ENCODE measurements at places on chromosomes 2 and 18.

DNA sequence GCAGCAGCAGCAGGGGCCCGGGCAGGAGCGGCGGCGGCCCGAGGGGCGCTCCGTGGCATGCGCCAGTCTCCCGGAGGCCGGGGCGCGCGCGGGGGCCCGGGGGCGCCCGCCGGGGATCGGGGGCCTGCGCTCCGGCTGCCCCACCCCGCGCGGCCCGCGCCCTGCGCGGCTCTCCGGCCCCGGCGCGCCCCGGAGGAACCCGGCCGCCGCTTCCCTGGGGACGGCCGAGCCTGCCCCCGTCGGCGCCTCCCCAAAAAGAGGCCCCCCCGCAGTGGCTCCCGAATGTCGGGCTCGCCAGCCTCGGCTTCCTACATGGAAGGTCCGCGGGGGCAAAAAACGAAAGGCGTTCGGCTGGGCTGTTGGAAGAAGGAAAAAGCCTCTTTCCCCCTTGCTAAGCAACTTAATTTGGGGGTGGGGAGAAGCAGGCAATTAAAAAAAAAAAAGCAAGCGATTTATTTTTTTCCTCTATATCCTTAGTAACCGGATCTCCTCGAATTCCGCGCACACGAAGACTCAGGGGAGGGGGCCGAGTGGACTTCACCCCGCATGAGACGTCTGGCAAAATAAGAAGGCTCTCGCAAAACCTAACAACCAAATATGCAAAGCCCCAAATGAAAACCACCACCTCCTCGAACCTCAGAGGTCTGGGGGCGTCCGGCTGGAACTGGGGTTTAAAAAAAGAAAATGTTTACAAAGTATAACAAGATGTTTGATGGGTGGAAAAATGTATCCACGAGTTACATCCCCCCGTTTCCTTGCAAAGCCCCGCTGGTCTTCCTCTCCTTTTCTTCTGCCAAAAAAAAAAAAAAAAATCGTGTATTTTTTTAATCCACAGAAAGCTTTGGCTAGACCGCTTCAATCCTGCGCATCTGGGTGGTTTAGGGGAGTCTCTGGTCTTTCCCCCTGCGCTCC, at the start of gene SMAD7:
SMAD7 (minus strand) TSS at position 430 of the 912 bp plus-strand sequence. CDS start 541 bp downstream, outside the sequence.
- DNase-seq = no peak

DNA sequence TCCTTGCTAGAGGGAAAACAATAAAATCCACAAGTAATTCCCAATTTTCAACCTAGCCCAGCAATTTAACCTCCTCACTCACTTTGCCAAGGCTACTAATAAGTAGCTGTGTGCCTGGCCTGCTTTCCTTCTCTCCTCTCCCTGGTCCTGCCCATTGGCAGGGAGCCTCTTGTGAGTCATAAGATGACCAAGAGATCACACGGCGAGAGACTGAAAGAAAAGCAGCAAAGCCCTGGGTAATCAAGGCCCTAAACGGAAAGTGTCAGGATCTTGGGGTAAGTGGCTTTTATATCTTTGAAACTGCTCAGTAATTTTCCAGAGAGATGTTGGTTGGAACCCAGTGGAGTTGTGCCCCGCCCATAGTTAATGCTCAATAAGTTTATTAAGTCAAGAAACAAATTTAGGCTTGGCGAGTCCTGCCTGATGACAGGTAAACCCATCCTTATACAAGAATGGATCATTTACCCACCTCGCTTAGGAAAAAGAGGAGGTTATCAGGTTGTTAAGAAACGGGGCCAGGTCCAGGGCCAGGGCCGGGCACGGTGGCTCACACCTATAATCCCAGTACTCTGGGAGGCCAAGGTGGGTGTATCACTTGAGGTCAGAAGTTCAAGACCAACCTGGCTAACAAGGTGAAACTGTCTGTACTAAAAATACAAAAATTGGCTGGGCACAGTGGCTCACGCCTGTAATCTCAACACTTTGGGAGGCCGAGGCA, 10.0 kb upstream of the ADAM17 start:
- DNase-seq = peak; percentile 79

GRCh38 chr18:13397504-13398163, 179.1 kb downstream of the LDLRAD4 start:
- DNase-seq = no peak

DNA sequence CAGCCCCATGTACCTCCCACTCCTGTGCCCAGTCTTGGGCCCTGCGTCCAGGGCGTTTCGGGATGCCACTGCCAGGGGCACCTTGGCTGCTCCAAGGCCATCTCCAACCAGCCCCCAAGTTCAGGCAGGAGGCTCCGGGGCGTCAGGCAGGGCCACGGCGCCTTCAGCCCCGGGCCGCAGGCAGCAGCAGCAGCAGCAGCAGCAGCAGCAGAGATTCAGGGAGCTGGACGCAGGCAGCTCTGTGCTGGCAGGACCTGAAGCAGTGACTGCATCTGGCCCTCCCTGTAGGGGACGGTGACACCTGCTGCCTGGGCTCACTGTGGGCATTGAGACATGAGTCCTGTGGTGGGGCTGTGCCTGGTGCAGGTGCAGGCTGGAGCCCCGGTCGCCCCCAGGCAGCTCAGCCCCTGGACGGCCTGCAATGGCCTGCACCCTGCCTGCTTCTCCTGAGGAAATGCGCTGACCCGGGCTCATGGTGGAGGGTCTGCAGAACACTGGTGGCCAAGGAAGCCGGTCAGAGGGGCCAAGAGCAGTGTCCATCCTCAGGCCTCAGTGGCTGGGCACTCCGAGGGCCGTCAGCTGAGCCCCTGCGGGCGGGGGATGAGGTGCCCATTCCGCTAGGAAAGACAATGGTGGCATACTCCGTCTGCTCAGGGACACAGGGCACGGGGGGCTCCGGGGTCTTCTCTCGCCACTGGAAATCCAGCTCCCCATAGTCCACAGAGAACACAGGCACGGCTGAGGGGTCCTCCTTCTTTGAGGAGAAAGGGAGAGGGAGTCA, 8.0 kb downstream of the PDCD1 start:
- no peak for DNase-seq

GRCh38 chr2:74821177-74822126, 12.5 kb upstream of the HK2 start:
- DNase-seq = no peak

All from AG04450 (cell line).